Suppressor macrophage (primary cell): ENCODE measurements at places on chromosomes 12 and 14.
A peak's percentile ranks its signal among the peaks of the same experiment; 100 is the strongest.

GRCh38 chr12:79381248-79382208 is 309.2 kb downstream of the PAWR start:
- no peak for DNase-seq

- DNase-seq, result no peak
These were observed 431.9 kb downstream of the BCL11B start for GRCh38 chr14:98840091-98840490.

- no peak for DNase-seq
These were observed 370.3 kb downstream of the DAD1 start for GRCh38 chr14:22218728-22219127.

DNA sequence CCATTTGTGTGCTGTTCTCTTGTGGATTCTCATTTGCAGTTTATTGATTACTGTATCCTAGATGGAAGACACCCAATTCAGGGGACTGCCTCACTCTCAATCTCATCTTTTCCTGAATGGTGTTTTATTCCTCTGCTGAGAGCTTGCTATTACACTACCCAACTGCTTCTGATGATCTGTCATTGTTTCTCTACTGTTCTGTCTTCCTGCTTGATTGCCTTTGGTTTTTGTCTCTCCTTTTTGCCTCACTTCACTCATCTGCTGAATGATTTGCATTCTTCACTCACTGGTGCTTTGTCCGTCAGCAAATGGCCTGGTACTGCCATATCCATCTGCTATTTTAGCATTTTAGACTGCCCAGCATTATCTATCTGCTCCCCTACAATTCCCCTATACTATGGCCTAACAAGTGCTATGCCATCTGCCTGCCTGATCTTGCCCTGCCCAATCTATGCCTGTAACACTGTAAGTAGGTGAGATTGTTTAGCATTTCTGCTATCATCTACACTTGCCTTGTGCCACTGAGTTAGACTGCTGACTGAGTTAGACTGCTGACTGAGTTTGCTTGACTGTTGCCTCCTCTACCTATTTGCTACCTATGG is 335.1 kb downstream of the GPHN start:
- no peak for DNase-seq

DNA sequence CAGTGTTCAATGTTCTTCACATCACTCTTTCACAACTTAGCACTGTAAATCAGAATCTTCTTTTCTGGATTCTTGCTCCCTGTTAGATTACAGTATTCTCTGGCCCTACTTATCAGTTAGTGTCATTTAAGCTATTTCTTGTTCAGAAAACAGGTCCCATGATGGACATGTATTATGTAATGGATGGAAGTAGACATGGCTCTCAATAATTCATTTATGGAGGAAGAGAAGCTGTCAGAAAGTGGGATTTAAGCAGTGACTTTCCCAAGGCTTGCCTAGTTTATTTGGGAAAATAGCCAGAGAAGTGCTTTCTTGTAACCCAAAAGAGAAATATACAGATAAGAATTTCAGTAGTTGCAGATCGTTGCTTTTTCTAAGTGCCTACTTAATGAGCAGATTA is 1.6 kb downstream of the ERC1 start:
- DNase-seq, result no peak

GRCh38 chr12:77337362-77337761 is 272.0 kb upstream of the E2F7 start:
- DNase-seq, result no peak

- no peak for DNase-seq
These were observed 723.7 kb downstream of the DIO2 start for GRCh38 chr14:79487632-79488031.

DNA sequence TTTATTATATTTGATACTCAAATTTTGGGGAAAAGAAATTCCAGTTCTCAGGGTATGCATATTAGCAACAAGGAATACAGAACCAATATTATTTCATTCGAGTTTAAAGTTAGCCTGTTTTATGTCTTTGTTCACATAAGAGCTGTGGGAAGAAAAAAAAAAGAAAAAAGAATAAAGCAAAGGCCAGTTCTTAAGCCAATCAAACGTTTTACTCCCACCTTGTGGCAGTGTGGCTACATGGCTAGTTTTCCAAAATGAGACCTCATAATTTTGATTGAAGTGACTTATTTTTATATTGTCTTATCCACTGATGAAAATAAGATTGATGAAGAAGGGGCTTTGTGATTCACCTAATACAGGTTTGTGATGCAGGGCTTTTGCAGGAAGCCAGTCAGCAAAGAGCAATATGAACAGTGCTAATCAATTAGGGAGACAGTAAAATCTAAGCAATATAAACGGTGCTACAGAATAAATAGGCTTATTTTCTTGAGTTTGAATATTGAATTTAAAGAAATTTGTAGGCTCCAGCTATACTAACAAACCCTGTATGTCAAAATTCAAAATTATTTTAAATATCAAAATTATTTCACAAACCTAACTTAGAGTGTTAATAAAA is 624.1 kb upstream of the FOXG1 start:
- DNase-seq, result peak; percentile 2

GRCh38 chr12:26102953-26103352 is 21.9 kb downstream of the BHLHE41 start:
- DNase-seq, result peak; percentile 71
